Neural progenitor cell (in vitro differentiated cells): ENCODE measurements at places on chromosomes 7 and 10.
A peak's percentile ranks its signal among the peaks of the same experiment; 100 is the strongest.

DNA sequence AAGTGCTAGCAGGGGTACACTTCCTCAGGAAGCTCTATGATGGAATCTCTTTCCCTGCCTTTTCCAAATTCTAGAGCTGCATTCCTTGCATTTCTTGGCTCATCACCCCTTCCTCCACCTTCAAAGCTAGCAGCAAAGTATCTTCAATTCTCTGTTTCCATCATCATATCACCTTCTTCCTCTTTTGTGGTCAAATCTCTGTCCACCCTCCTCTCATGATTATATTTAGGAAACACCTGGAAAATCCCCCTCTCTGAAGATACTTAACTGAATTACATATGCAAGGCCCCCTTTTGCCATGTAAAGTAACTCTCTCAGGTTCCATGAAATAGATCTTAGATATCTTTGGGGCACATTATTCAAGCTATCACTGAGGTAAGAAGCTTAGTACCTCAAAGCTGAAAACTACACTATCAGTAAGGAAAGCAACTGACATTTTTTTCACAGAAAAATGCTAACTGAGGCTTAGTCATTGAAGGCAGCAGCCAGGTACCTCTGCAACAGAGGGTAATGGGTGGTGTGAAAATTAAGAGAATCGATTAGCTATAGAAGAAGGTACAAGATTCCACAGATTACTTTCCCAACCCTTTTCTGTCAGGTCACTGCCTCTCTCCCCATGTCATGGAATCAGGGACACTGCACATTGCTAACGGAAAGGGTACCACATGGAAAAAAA, 197.3 kb downstream of the MACC1 start:
- peak; percentile 4 for DNase-seq

GRCh38 chr10:61753453-61753852, 90.7 kb downstream of the CABCOCO1 start:
- DNase-seq = no peak

- DNase-seq = no peak
These were observed 1.2 kb upstream of the TFR2 start for GRCh38 chr7:100642534-100642907.

- no peak for DNase-seq
These were observed 1021.3 kb downstream of the XPNPEP1 start for GRCh38 chr10:108901781-108902618.

- no peak for DNase-seq
These were observed 41.5 kb downstream of the CYP17A1 start for GRCh38 chr10:102795453-102796406.

- DNase-seq = peak; percentile 49
These were observed 5.7 kb upstream of the TIAL1 start for GRCh38 chr10:119602241-119603095.

DNA sequence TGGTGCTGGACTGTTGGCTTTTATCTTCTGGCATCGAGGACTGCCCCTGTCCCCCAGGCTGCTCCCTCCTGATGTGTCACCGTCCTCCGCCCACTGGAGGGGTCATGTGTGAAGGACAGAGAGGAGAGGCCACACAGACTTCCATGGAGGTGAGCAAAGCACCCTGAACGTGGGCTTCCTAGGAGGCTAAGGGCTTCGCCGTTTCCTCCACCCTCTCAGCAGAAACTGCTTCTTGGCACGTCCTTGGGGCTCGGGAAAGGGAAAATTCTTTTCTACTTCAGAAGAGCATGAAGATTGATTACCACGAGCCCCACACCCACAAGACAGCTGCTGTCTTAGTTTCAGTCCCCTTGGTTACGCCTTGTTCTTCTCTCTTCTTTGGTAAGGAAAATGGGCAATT, 218.2 kb downstream of the CCDC3 start:
- no peak for DNase-seq

DNA sequence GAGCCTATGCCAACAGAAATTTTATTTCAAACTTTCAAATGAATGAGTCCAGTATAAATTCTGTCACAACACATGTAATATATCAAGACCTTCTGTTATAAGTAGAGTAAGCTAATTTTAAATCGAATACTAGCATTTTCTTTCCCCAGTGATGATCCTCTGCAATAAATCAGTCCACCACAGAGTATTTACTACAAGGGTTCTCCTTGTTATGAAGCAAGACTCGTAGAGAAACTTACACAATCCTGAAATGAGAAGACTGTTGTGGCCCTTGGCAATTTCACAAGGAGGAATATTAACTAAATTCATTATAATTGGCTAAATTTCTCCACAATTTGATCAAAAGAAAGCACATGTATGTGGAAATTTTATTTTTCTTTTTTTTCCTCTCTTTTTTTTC, 312.4 kb upstream of the DGKB start:
- DNase-seq = no peak

- DNase-seq = peak; percentile 62
These were observed 645.7 kb downstream of the ANKRD7 start for GRCh38 chr7:118870187-118870586.

DNA sequence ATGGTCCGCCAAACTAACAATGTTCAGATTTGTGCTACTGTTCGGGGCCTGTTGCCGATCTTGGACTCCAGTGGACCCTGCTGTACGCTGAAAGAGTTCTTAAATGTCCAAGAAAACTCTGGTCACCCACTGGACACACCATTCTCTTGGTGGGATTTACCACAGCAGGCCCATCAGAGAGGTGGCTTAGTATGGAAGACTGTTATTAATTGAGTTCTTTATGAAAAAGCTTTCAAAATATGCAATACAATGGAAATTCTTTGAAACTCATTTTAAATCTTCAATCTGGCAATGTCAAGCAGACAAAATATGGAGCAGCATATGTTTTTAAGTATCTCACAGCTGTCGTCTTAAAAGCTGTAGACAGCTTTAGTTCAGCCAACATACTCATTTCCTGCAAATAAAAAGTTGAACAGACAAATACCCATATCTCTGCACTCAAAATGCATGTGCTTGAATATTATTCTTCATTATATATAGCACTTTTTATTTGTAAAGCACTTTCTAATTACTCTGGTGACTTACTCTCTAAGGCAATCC, 37.4 kb upstream of the GRM8 start:
- DNase-seq = no peak

DNA sequence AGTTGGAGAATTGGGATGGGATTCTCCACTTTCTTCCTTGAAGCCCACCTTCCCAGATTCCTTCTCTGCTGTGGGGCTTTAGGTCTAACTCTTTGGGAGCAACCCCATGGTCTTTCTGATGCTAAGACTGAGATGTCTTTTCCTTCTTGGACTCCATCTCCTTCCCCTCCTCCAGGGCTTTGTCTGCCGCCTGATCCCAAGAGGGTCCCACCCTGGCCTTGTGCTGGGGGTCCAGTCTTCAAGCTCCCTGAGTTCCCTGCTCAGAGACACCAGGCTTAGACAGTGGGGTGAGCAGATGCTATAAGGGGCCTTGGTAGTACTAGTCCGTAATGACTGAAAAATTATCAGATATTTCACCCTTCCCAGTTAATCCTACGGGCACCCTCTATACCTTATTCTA, 150.5 kb downstream of the PTPN20 start:
- no peak for DNase-seq

DNA sequence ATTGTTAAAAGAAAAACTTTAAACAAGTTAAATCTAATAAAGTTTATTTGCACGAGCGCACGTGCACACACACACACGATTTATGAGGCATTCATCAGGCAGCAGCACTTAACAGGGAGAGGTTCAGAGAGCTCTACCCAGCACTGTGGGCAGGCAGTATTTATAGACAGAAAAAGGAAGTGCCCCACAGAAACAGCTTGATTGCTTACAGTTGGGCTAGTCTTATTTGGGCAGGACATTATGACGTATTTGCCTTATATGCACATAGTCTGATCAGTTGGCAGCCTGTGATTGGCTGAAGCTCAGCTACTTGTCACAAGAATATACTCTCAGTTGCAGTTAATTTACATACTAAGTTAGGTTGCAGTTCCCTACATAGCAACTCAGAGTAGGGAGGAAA, 1.2 kb upstream of the SDHAF3 start:
- DNase-seq = no peak

DNA sequence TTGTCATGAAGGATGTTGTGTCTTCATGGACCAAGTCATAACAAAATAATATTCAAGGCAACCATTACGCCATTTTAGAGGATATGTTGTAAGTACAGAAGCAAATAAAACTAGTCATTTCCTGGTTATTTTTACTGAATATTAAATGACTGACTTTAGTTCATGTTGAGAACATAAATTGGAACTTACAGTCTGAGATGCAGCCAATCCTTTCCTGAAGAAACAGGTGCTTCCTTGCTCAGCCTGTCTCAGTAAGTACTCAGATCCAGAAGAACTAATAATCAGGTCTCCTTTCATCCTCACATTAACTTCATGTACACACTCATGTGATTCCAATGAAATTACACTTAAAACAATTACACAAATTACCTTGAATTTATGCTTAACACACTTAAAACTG, 12.3 kb downstream of the SEMA3A start:
- no peak for DNase-seq

GRCh38 chr7:142581341-142581740, 167.9 kb upstream of the PRSS1 start:
- no peak for DNase-seq

- peak; percentile 17 for DNase-seq
These were observed 1.9 kb upstream of the SGMS1 start for GRCh38 chr10:50625649-50626132.

- no peak for DNase-seq
These were observed 223.8 kb downstream of the DYNC1I1 start for GRCh38 chr7:95996174-95996573.

DNA sequence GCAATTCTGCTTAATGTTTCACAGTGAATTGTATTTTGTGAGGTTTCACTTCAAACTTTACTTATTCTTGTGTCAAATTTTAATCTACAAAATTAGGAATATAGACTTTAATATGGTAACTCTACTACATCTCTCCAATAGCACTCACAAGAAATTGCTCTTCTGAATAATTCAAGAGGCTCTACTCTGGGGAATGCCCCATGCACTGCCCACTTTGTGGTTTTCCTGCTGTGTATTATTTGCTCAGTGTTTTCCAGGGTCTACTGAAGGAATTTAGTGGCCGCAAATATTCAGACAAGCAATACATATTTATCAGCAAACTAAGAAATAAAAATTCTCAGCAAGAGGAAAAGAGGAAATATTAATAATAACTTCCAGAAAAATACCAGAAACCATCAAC, 611.4 kb downstream of the TNS3 start:
- no peak for DNase-seq

DNA sequence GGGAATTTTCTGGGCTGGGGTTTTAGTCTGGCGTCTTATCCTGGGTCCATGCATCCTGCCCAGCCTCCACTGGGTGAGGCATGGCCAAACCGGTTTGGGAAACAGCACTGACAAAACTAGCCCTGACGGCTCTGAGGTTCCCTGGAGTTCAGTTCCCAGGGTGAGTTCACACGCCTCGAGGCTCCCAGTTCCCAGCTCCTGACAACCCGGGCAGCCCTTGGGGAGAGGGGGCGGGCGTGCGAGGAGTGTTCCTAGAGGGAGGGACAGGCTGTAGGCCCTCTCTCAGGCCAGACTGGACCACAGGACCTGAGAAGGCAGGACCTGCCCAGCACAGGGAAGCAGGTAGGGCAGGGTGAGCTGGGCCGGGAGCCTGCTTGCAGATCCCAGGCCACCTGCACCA, 82.3 kb upstream of the PPIF start:
- DNase-seq = no peak

DNA sequence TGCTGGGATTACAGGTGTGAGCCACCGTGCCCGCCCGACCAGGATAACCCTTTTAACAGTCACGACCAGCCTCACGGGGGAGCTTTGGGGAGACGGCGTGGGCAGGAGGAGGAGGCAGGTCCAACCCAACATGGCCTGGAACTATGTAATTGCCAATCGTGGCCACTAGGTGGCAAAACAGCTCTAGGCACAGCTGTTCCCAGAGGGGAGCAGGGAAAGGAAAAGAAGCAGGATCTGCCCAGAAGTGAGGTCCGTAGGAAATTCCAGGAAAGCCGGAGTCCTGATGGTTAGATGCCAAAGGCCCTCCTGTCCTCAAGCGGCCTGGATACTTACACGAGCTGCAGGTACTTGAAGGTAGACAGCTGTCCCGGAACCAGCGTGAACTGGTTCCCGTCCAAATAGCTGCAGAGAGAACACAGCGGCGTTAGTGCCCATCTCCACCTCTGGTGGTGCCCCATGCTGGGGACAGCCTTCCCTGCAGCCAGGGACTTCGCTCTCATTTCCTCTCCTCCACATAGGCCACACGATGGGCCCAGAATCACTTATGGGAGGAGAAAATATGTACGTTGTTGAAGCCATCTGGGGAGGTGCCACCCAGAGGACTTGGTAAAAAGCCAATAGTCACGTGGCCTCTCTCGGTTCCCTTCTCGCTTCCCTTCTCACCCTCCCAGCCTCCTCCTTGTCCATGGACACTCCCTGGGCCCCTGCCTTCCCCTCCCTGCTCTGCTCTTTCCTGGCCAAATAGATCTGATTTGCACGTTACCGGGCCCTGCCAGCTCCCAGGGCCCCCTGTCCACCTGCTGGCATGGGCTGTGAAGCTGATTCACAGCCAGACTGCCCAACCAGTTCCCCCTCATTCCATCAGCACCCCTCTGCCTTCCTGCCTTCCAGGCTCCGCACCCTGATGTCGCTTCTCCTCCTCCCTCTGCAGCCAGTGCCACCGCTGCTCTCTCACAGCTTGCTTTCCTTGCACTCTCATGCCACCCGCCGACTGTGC, 148.1 kb downstream of the SLIT1 start:
- peak; percentile 89 for DNase-seq

DNA sequence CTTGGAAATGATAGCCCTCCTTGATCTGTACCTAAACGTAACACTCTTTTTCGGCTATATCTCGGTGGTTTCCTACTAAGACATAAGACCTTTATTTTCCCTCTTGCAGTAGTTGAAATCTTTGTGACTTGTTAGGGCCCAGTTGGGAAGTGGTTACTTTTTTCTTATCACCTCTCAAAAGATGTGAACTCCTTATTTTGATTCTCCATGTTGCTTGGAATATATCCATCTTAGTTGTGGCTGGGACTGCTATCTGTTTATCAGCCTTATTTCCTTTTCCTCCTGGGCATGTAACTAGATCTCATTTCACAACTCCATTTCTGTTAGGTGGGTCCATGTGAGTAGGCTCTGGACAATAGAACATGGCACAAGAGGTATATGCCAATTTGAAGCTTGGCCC, 4.1 kb upstream of the CPED1 start:
- no peak for DNase-seq

DNA sequence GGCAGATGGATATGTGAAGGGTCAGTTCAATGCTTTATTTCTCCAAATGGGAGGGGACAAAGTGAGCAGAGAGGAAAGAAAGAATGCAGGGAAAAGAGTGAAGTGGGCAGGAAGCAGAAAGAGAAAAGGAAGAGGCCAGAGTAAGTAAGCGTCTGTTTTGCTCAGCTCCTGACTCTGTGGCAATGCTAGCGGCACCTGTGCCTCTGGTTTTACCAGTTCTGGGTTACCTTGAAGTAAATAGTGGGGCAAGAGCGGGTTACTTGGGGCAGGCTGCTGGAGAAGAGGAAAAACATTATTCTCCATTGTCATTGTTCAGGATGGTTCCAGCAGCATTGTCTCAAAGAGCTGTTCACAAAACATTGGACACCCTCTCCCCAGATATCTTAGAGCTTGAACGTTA, 1.9 kb downstream of the TAS2R40 start:
- DNase-seq = no peak

- peak; percentile 54 for DNase-seq
These were observed 7.9 kb upstream of the TSPAN13 start for GRCh38 chr7:16745645-16746044.

- DNase-seq = no peak
These were observed 25.7 kb upstream of the FAM107B start for GRCh38 chr10:14800397-14800796.
